ENCODE measurements at places on chromosomes 12 and 14.

GRCh38 chr14:20707622-20708021 lies 19.1 kb downstream of the ANG start:
- no peak for DNase-seq

- no peak for DNase-seq
Observed at GRCh38 chr12:13171921-13172859, 24.3 kb upstream of the EMP1 start.

DNA sequence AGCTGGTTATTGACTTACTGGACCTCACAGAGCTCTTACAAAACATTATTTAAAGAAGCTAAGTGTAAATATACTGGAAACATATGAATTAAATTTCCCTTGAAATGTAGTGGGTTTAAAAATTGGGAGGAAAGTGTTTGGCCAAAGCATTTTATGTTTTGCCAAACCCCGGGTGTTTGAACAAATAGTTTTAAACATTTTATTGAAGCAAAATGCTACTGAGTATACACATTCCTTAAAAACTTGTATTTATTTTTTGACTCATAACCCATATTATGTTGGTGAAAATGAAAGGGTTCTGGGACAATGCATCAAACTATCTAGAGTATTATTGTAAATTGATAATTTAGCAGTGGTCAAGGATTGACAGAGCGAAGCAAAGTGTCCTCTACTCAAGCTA lies 1048.5 kb downstream of the SLC6A15 start:
- DNase-seq: no peak

- DNase-seq: no peak
Observed at GRCh38 chr12:82363990-82364389, 5.7 kb downstream of the METTL25 start.

DNA sequence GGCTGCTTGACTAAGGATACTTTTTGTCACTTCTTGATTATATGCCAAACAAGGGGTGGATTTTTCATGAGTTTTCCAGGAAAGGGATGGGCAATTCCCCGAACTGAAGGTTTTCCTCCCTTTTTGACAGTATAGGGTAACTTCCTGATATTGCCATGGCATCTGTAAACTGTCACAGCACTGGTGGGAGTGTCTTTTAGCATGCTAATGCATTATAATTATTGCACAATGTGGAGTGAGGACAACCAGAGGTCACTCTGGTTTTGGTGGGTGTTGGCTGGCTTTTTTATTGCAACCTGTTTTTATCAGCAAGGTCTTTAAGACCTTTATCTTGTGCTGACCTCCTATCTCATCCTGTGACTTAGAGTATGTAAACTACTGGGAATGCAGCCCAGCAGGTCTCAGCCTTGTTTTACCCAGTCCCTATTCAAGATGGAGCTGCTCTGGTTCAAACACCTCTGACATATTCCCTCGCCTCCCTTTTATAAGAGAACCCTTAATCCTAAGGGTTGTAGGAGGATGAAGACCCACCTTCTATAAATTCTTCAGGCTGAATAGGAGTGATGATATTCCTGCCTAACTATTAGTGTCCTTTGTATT lies 471.2 kb downstream of the ATP23 start:
- no peak for DNase-seq

- DNase-seq: no peak
Observed at GRCh38 chr12:52266514-52266913, 7.9 kb upstream of the KRT86 start.

- no peak for DNase-seq
Observed at GRCh38 chr12:121781998-121782979, 11.2 kb downstream of the RHOF start.

GRCh38 chr14:62691647-62692489 lies 353.4 kb downstream of the KCNH5 start:
- no peak for DNase-seq

DNA sequence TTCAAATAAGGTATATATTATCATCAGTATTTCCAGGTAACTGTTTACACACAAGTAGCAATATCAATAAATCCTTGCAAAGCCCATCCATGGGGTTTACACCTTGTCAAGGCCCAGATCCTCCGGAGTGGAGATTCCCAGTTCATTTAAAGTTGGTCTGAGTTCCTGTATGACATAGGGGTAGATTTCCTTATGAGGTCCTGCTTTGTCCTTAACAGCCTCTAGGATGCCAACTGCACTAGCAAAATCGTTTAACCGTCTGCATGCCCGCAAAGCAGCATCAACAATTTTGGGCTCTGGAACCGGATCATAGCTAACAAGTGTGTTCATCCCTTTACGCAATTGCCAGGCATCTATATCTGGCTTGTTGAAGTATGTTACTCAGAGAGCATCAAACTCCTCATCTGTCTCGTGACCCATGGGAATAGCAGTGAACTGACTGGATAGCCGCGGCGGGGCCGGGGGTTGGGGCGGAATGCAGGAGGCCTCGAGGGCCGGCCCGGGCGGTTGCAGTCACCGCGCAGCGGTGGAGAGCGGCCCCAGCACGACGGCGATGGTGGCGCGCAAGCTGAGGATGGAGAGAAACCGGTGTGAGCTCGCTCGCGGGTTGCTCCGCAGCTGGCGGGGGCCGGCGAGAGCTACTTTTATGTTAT lies 30.6 kb upstream of the FBXO34 start:
- DNase-seq: no peak

DNA sequence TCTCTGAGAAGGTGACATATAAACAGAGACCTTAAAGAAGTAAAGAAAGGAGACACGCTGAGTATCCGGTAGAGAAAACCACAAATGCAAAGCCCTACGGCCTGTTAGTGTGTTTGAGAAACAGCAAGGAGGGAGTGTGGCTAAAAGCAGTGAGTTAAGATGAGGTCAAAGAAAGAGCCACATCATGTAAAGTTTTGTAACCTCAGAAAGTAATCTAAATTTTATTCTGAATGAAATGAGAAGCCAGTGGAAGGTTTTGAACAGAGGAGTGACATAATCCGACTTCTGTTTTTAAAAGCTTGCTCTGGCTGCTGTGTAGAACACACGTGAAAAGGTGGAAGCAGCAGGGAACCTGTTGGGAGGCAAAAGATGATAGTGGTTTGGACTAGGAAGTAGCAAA lies 32.6 kb downstream of the PPP2R5E start:
- DNase-seq: no peak

DNA sequence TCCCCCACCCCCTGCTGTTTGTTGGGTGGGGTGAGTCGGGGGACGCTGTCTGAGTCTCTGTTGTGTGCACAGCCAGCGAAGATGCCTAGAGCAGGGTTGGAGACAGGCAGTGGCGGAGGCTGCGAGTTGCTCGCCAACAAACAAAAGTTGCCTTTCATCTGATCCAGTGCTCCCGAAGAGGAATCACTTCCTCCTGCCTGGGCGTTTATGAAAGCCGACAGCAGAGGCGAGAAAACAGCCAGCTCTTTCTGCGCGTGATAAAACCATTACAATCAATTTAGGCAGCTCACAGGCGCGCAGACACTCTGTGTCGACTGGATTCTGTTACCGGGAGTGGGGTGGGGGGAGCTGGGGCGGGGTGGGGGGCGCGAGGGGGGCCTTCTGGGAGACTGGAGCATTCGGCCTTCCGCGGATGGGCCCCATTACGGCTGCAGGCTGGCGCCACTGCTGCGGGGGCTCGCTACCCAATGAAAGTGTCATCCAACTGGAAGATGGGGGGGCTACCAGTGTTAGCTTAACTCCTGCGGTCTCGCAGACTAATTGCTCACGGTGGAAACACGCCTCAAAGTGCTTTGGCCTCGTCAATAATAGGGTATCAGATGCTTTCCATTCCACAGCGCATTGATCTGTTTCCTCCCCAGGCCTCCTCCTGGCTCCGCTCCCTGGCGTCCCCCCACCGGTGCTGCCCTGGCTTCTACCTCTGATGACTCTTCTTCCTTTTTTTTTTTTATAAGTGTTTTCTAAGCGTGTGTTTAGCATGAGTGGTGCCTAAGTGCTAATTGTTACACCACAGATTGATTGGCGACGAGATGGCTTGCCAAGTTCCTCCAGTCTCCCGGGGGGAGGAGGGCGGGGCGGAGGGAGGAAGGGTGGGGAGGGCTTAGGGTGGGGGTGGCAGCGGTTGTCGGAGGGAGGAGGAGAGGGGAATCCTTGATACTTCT lies 678.4 kb downstream of the MED13L start:
- no peak for DNase-seq

GRCh38 chr14:96062506-96062905 lies 23.3 kb downstream of the C14orf132 start:
- DNase-seq: no peak

GRCh38 chr14:106790189-106791036 lies 1264.0 kb downstream of the TMEM121 start:
- DNase-seq: peak; percentile 58

- no peak for DNase-seq
Observed at GRCh38 chr12:12181511-12181910, 85.3 kb downstream of the LRP6 start.

- no peak for DNase-seq
Observed at GRCh38 chr14:61106271-61106958, 125.4 kb downstream of the SLC38A6 start.

DNA sequence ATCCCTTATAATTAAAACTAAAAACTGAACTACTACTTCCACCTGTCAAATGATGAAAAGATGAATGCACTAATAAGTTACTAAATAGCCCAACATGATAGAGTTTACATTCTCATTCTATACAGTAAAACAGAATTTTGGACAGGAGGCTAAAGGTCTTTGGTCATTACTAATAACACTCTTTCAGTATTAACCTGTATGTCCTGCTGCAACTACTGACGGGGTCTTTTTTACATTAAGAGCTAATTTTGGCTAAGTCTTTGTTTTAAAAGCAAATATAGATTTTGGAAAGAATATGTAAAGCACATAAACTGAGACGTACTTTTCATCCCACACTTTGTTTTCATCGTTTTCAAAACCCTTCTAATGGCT lies 175.4 kb upstream of the CDKN3 start:
- no peak for DNase-seq

DNA sequence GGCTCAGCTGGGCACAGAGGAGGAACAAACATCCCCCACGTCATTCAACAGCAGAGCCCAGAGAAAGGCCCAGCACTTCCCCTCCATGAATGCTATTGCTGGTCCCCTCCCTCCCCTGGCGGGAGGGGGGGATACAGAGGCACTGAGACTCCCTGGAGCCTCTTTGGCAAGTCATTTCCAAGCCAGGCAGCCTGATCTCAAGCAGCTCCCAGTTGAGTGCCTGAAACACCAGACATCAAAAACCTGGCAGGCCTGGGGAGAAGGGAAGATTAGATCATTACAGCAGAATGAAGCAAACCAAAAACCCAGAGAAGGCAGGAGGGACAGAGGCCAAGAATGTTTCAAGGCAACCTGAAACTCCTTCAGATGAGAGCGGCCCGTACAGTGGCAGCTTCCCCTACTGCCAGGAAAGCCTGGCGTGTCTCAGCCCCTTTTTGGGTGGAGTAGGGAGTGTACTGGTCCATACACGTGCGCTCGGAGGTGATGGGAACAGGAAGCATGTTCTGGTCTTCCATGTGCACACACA lies 92.1 kb downstream of the LRRC74A start:
- no peak for DNase-seq

DNA sequence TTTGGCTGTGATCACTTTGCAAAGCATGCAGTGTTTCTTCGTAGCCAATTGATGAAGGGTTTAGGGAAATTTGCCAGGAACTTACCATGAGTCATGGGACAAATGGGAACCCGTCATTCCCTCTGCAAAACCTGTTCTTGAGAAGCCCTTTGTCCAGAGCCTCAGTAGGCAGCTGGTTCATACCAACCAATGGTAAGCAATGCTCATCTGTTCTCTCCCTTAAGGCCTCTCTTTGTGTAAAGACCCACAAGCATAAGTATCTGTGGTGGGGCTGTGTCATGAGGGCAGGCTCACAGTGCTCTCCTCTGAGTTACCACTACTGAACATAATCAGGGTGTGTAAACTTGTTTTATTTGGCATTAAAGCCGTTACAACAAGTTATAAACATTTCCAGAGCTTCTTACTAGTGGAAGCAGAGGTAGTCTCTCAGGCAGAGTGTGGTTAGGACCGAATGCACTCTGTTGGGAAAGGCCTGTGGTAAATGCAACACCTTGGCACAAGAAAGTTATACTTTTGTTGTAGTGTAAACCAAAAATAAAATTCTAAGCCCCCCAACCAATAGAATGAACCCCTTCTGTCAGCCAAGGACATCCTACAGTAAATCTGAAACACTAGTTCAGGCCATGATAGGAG lies 119.8 kb downstream of the SINHCAF start:
- DNase-seq: no peak

DNA sequence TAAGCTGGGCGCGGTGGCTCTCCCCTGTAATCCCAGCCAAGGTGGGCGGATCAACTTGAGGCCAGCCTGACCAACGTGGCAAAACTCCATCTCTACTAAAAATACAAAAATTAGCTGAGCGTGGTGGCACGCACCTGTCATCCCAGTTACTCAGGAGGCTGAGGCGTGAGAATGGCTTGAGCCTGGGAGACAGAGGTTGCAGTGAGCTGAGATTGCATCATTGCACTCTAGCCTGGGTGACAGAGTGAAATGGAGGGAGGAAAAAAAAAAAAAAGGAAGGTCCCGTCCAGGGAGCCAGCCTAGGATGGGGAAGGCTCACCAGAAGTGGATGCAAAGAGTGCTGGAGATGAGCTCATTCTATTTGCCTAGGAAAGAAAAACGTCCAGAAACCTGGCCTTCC lies 1.9 kb upstream of the CD27 start:
- no peak for DNase-seq

GRCh38 chr12:5154091-5154490 lies 110.4 kb downstream of the KCNA5 start:
- no peak for DNase-seq

GRCh38 chr12:25730489-25731349 lies 177.6 kb upstream of the LMNTD1 start:
- no peak for DNase-seq

GRCh38 chr14:24597403-24597802 lies 12.1 kb downstream of the GZMH start:
- DNase-seq: no peak

GRCh38 chr14:37559386-37559785 lies 35.7 kb downstream of the FOXA1 start:
- DNase-seq: no peak

DNA sequence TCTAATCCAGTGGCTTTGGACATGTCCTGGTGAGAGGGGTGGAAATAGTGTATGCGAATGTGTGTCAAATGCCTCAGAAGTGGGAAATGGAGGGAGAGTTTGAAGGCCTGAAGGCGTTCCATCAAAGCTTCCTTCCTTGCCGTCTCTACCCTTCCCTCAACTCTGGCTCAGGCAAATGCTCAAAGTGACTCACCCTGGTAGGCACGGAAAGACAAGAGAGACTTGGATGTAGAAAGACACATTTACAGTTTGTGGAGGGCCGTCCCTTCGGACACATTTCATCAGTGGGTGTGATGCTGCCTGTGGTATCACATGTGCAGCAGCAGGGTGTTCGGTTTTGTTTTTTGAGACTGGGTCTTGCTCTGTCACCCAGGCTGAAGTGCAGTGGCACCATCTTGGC lies 36.7 kb downstream of the CHST11 start:
- DNase-seq: no peak
